Stimulated activated CD8-positive, alpha-beta memory T cell treated with anti-CD3 and anti-CD28 coated beads, Interleukin-12 subunit alpha, Interleukin-12 subunit beta, amount 100 ng/mL, for 1 hour (primary cell): ENCODE measurements at places on chromosomes 5 and 9.

DNA sequence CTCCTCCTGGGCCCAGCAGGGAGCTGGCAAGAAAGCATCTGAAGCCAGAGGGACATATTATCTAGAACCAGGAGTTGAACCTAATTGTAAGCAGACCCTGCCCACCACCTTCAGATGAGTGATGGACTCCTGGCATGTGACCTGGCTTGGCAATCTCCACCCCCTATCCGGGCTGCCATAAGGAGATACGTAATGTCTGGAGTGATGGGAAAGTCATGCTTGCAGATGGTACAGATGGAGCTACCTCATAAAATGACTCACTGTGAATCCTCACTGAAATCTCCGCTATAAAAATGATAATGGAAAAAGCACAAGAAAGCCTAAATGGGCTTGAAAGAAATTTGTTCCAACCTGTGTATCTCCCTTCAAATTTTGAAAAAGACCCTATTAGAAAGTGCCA, 157.5 kb downstream of the DMRT2 start:
- no peak for DNase-seq

DNA sequence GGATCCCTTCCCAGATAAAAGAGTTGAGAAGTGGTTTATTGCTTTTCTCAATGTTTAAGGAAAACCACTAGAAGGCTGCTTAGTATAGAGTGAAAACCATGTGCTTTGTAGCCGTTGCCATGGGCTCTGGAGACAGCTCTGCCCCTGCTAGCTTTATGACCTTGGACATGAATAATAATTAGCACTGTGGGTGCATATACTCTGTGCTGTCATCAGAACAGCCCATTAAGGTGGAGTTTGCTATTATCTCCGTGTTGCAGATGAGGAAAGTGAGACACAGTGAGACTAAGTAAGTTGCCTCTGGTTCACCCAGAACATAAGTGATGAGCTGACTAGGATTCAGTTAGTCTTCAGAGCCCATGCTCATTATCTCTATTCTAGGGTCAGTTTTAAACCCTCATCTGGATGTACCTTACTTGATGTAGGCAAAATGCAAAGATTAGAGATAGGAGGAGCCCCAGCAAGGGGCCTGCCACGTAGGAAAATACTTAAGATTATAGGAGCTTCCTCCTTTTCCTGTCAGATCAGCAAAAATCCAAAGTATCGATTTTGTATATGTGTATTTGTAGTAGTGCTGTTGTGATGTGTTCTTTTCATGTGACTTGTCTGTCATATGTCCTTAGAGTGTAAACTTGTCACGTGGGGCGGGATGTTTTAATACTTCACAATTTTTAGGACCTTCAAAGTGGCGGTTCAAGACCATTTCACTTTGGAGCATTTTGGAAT, 102.5 kb downstream of the TLE4 start:
- no peak for DNase-seq

DNA sequence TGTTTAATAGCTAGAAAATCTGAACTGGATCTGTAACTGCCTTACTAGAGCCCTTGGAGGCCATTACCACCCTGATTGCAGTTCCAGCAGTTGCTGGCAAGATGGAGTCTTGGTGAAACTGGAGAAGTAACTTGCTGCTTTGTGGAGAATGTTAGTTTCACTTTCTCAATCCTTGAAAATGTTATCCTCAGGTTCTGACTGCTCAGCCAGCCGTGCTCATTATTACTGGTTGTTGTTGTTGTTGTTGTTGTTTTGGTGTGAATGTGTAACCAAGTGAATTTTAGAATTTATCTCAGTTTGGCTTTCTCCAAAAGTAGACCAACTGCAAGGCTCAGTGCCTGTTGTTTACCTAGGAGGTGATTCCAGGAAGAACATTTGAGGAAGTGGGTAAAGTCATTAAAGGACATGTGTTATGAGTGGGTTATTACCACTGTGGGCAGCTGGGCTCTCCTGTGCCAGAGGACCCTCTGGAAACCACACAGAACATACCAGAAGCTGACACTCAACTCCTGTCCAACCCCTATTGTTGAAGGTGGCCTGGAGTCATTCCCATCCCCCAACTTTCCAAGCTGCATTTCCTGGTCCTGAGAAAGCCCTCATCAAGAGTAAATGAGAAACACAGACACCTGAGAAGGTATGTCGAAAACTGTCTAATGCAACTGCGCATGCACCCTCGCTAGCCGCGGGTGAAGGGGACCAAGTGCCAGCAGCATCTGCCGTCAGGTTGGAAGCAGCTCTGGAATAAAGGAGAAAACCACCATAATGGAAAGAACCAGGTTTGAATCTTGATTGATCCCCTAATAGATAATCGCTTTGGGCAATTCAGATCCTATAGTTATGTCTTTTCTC, 111.6 kb downstream of the CMYA5 start:
- no peak for DNase-seq

GRCh38 chr9:80555782-80556325, 984.1 kb downstream of the TLE4 start:
- no peak for DNase-seq

DNA sequence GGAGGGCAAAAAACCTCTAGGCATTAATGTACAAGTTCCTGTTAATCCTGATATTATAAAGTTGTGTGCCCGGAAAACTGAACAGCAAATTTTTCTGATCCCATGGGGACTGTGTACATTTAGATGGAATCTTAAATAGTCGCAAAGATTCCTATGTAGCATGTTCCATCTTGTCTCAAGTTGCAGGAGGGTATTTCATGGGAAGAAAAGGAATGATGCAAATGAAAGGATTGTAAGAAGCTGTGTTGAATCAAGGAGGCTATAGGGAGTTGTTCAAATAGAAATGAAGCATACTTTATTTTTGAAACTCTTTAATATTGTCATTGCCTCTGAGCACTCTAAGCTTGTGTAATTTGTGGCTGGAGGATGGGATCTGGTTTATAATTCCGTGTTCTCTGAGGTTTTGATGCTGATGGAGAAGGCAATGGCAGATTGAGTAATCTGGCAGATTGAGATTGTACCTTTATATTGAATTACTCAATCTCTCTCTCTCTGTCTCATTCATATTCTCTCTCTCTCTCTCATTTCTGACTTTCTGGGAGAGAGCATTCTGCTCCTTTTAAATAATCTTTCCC, 288.5 kb downstream of the OSTF1 start:
- DNase-seq, result no peak
